ENCODE measurements at places on chromosomes 1 and 21.

GRCh38 chr1:14878951-14879350 lies 274.6 kb upstream of the TMEM51 start:
- DNase-seq: no peak

DNA sequence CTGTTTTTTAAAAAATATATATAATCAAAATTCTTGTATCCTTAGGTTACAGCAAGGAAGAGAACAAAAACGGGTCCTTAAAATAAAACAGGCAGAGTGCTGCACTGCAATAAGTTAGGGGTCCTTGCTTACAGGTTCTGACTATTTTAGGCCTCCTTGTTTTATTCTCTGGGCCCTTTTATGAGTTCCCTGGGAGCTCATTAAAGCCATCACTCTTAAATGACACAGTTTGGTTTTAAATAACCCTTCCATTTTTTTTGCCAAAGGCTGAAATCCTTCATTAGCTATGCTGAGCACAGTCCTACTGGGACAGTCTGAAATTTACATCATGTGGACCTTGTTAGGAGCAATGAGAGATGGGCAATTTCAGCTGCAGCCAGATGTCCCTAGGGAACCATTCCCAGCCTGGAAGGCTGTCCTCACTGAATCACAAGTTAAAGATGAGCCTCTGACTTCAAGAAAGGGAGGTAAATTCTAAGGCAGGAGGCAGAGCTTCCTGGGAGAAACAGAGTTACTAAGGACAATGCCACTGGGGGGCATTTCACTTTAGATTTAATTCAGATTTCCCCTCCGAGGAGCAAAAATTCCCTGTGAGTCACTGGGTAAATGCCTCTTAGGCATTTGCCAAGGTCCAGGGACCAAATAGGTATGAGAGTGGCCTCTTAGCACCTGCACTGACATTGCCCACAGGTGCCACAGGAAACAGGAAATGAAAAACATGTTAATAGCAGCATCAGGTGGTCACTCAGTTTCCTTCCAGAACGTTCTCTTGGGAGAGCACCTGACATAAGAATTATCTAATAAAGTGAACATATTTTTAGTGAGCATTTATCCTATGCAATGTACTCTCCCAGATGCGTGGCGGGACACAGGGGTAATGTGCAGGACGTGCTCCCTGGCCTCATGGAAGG lies 3.8 kb upstream of the MUL1 start:
- DNase-seq: no peak

DNA sequence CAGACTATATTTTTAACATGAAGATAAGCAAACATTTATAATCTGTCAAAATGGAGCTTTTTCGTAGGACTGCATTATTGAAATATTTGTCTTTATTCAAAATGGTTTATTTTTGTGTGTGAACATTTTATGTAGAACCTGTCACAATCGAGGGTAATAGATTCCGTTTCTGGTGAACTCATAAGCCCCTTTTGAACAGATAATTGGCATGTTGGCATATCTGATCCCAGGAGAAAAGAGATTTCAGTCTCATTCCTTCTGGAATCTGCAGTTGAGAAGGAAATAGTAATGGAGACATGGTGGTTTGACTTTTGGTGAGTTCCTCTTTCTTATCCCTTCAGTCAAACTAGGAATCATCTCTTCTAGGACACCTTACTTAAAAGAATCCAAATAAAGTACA lies 427.9 kb upstream of the B3GALT2 start:
- no peak for DNase-seq

DNA sequence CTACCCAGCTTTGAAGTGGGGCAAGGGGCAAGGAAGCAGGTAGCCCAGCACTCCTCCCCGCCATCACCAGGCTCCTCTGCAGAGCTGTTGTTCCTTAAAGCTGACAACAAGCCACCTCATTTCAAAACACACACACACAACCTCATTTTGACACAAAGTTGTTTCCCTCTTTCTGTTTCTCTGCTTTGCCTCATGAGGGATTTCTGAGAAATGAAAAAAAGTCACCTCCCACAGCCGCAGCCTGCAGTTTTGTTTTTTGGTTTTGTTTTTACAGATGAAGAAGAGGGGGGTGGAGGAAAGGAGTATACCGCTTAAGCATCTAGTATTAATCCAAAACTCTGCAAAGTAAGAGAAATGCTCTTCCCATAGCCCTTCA lies 12.1 kb downstream of the MCL1 start:
- peak; percentile 21 for DNase-seq

GRCh38 chr1:153852170-153852569 lies 70.6 kb downstream of the GATAD2B start:
- no peak for DNase-seq

DNA sequence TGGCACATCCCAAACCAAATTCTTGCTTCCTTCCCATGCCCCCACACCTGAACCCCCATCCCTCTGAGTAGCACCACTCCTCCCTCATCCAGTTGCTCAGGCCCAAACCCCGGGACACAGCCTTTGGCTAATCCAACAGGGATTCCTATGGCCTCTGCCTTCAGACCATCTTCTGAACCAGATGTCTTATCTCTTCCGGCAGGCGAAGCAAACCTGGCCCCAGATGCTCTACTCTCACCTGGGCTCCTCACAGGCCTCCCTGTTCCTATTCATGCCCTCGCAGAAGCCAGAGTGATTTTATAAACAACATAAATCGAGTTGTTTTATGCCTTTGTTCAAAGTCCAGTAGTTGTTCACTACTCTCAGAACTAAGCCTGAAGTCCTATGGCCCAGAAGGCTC lies 12.5 kb upstream of the KCNA2 start:
- no peak for DNase-seq

DNA sequence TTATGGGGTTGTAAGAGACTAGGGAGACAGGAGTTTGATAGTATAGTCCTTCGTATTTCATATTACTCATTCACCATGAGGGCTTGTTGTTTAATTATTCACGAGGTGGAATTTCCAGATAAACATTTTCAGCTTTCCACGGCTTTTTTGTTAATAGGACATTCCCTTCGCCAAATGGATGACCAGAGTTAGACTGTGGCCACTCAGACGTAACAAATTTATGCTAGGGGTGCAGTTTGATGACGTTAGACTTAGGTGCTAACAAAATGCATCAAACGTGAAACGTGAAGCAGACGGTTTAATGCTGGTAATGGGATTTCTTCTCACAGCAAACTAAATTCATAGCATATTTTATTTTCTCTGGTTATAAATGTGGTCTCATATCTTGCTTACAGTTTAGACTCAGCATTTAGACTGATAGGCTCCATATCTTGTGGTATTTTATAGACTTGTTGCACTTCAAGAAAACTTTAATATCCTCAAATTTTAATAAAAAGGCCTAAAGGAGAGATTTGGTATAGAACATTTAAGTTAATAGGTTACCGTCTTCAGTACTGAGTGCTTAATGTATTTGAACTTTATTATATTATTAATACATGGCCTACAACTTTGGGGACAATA lies 2.3 kb downstream of the DHX9 start:
- no peak for DNase-seq

DNA sequence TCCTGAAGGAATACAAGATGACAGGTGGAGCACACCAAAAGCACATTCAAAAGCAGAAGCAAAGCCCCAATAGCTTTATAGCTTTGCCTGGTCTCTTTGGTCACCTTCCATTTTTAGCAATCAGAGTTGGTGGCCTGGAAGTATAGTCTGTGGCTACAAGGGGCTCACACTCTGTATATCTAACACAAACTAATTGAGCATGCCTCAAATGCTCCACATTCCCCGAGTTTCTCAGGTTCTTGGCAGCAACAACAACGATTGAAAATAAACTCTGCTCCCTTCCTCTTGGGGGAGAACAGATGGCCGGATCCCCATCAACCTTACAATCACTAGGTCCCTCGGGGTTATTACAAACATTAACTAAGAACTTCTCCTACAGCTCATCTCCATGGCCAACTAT lies 24.9 kb upstream of the TADA1 start:
- no peak for DNase-seq

DNA sequence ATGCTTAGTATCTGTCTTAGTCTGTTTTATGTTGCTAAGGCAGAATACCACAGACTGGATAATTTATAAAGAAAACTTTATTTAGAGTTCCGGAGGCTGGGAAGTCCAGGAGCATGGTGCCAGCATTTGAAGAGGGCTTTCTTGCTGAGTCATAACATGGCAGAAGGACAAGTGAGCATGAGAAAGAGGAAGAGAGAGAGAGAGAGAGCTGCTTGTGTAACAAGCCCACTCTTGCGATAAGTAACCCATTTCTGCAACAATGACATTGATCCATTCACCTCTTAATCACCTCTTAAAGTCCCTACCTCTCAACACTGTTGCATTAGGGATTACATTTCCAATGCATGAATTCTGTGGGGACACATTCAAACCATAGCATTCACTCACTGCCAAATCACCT lies 11.7 kb upstream of the MYOCOS start:
- no peak for DNase-seq

- no peak for DNase-seq
Measured at GRCh38 chr1:234322979-234323378, 50.3 kb upstream of the COA6 start.

GRCh38 chr1:31583995-31584868 lies 7.9 kb downstream of the TINAGL1 start:
- DNase-seq: no peak

All from activated naive CD8-positive, alpha-beta T cell treated with anti-CD3 and anti-CD28 coated beads, Interleukin-2, amount 50 U/mL, for 16 hours (primary cell).